Activated naive CD8-positive, alpha-beta T cell treated with anti-CD3 and anti-CD28 coated beads, Interleukin-2, amount 50 U/mL, for 16 hours (primary cell): ENCODE measurements at places on chromosomes 4 and X.

DNA sequence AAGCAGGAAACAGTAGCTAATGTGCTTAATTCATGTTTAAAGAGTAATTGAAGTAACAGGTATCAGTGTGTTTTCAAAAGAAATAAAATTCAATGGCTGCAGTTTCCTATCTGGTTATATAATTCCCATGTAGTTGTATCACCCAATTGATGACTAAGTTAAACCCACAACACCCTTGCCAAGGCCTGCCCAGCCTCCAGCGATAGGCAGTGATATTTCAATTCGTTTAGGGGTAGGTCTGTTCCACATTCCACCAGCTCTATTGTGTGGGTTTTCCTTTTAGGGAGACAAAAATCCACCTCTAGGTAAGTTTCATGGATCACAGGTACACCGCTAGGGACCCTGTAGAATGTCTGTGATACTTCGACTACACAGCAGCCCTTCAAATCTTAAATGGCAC is 24.7 kb upstream of the MXRA5 start:
- no peak for DNase-seq

GRCh38 chrX:17597836-17598439 is 139.4 kb upstream of the SCML1 start:
- DNase-seq: no peak

GRCh38 chr4:85509882-85510631 is 35.1 kb downstream of the ARHGAP24 start:
- DNase-seq: no peak

DNA sequence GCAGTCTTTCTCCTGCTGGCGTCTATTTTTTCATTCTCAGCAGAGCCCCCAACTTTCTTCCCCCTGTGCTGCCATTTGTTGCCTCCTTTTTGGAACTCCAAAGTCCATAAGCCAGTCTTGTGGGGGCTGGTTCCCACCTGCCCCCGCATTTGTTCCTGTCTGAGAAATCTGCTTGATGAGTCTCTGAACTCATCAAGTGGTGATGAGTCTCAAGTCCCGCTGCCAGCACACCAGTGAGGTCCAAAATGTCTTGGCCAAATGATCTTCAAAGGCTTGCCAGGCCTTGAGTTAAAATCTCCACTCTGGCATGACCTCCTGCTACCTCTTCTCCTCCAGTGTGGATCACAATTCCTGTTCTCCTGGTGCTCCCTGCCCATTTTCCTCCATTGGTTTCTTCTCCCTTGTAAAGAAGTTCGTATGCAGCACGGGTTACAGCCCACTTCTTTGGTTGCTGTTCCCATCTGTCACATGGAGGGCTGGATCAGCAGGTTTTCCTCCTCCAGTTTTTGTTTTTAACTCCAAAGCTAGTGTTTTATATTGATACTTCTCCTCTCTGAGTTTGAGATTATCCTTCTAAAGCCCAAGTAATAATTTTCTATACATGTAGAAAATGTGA is 72.7 kb upstream of the LIMCH1 start:
- no peak for DNase-seq

GRCh38 chr4:95106408-95106928 is 348.7 kb downstream of the BMPR1B start:
- DNase-seq: no peak

GRCh38 chrX:13967636-13968035 is 62.1 kb downstream of the GEMIN8 start:
- no peak for DNase-seq

GRCh38 chrX:40685362-40685918 is 38.1 kb upstream of the CXorf38 start:
- DNase-seq: no peak

- no peak for DNase-seq
Measured at GRCh38 chrX:64204701-64205440, 637 bp downstream of the AMER1 start.

GRCh38 chr4:76830612-76830963 is 67.4 kb downstream of the SOWAHB start:
- no peak for DNase-seq

DNA sequence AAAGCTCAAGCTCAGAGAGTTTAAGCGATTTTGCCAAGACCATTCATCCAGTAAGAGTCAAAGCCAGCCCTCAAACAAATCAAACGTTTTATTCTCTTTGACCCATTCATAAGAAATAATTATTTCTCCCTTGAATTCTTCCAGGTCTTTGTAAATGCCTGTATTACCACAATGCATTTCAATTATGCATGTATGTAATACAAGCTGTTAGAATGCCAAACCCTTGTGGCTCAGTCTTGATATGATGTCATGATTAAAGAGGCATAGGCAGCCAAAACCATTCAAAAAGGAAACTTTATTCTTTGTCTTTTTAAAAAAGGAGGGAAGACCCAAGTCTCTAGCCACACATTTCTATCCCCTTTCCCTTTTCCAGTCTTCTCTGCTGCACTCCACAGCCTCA is 56.5 kb upstream of the PGM2 start:
- DNase-seq: no peak

DNA sequence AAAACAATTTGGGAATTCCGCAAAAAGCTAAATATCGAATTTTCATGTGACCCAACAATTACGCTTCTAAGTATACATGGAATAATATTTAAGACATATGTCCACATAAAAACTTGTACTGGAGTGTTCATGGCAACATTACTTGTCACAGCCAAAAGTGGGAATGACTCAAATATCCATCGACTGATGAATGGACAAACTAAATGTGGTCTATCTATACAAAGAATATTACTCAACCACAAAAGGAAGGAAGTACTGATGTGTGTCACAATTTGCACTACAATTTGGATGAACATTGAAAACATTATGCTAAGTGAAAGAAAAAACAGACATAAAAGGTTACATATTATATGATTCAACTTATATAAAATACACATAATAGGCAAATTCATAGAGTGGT is 71.9 kb downstream of the AFF2 start:
- no peak for DNase-seq

DNA sequence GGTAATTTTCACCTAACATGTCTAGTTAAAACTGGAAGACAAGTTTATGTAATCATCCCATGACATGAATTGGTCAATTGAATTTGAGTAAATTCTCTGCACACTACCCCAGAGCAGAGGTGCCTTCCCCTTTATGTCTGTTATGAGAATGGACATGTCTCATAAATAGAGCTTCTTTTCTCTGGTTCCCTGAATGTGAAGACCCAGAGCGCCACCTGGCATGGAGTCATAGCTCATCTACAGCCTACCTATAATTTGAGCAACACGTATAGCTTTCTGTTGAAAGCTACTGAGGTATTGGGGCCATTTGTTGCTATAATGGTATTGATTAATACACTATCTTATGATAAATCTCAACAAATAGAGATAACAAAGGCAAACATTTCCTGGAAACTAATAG is 626.5 kb upstream of the GALNTL6 start:
- DNase-seq: no peak

DNA sequence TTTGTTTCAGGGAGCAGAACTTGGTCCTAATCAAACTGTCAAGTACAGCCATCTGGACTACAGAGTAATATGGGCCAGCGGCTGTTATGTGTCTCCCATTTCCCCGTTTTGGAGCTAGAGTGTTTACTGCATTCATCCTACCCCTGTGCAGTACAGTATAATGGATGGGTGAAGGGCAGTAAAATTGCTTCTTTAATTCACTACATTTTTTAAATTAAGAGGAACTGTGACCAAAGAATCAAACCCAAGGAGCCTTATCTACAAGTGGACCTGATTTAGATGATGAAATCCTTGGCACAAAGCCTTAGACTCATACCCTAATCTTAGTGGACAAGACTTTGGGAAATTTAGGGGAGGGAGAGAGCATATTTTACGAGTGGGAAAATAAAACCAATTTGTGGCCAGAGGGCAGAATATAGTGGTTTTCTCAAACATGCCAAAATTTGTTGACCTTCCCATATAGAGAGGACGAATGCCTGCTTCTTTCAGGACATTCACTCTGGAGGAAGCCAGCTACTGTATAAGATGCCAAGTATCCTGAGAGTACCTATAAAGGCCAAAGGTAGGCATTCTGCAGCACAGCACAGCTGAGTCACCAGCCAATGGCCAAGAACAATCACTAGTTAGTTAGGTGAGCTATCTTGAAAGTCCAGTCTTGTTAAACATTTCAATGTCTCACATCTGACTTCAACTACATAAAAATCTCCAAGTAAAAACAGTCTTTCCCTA is 253.8 kb upstream of the KCNIP4 start:
- no peak for DNase-seq

- no peak for DNase-seq
Measured at GRCh38 chrX:78650906-78651437, 8.2 kb downstream of the RTL3 start.

DNA sequence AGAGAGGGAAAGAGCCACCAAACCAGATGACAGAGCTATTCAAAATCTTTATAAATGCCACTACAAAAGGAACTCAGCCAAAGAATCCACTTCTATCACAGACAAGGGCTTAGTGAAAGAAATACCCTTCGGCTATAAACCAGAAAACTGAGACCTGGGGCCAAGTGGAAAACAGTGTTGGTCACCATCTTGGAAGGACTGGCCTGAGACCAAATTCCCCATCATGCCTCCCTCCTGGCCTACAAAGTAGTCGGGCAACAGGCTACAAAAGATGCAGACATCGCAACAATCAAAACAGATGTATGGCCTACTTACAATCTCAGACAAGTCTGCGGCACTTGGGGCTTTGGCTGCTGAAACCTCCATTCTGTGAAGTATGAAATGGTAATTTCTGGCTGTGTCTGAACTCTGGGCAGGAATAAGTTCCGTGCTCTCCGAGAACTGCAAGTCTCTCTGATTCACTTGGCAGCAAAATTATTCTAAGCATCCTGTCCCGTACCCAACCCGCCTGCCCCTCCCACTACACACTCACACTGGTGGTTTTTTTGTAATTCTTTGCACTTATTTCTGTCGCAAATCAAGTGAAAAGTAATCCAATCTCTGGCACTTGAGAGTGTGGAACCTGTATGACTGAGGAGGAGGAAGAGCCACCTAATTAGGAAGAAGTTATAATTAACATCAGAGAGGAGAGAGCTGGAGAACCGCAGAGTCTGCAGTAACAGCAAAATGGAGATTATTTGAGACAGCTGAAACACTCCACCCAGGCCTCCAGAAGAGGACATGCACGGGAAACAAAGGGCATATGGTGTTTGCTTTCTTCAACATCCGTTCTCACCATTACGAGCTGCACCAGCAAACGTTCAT is 87.8 kb downstream of the SH3KBP1 start:
- DNase-seq: no peak

DNA sequence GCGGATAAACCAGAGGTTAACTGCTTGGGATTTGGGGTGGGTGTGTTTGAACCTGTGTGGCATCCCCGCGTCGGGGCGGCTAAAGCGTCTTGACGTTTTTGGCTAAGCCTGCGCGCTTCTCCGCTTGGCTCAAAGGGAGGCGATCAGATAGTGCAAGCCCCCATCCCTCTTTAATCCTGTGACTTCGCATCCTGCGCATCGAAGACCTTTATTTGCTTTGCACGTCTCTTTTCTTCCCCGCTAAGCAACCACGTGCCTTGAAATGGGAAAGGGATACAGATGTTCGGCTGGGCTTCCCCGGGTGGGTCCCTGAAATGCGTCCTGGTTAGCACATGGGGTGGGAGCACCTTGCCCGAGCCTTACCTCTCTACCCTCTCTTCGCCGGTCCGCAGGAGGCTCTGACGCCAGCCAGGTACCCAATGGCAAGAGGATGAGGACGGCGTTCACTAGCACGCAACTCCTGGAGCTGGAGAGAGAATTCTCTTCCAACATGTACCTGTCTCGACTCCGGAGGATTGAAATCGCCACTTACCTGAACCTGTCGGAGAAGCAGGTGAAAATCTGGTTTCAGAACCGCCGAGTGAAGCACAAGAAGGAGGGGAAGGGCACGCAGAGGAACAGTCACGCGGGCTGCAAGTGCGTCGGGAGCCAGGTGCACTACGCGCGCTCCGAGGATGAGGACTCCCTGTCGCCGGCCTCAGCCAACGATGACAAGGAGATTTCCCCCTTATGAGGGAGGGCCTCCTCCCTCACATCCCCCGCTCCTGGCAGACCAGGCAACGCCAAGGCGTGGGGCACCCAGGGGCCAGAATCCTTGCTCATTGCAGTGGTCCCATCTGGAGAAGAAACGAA is 1.5 kb downstream of the GSX2 start:
- no peak for DNase-seq

- no peak for DNase-seq
Measured at GRCh38 chr4:32686123-32686522, 1966.0 kb downstream of the PCDH7 start.

DNA sequence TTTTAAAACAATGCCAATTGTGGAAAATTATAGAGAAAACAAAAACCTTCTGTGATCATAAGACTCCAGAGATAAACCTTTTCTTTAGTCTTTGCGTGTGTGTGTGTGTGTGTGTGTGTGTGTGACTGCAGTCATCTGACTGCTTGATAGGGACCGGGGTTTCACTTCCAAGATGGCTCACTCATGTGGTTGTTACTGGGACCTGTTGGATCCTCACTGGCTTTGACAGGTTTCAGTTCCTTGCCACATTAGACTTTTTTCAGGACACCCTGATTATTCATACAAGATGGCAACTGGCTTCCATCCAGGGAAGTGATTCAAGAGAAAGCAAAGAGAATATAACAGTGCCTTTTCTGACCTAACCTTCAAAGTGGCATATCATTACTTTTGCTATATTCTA is 21.9 kb upstream of the MAD2L1 start:
- no peak for DNase-seq

DNA sequence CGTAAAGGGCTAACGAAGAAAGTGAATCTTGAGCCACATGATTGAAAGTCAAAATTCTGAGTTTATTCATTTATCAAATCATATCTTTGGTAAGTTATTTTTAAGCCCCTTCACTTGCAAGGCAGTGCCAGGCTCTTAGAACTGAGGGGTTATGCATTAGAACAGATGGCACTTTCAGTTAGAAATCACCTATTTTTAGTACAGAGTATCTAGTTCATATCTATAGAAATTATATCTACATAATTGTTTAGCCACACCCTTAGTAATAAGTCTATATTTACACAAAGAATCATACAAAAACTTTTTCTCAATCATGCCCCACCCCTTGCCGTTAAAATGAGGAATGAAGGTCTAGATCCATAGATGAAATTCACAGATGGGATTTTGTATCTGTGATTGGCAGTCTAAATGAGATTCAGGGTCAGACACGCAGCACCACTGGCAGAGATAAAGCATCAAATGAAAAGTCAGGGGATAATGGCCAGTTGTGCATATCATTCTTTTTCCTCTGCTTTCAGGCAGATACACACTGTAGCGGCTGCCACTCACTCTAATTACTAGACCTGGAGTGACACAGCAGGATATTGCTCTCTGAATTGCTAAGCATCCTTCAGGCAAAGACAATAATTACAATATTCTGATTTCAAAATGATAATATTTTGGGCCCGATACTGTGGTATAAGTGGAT is 440.5 kb downstream of the MAPK10 start:
- no peak for DNase-seq

DNA sequence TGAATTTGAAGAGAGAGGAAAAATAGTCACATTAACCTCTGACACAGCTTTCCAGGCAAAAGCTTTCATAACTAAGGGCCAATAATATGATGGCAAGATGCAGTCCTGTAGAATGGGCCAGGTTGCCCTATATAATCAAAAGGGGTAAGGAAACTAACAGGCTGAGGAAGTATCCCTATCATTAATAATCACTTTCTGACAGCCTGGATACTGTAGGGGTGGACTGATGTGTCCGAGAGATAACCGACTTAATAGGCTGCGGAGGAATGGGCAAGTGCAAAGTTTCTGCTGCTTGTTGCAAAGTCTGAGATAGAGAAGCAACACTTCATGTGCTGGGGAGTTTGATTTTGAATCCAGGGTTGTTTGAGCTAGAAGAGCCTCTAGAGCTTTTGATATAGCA is 94.8 kb downstream of the DNAAF6 start:
- DNase-seq: no peak
